ENCODE measurements at places on chromosomes 7 and 10.

- DNase-seq = no peak
Measured at GRCh38 chr10:32159264-32159663, 103.0 kb upstream of the KIF5B start.

DNA sequence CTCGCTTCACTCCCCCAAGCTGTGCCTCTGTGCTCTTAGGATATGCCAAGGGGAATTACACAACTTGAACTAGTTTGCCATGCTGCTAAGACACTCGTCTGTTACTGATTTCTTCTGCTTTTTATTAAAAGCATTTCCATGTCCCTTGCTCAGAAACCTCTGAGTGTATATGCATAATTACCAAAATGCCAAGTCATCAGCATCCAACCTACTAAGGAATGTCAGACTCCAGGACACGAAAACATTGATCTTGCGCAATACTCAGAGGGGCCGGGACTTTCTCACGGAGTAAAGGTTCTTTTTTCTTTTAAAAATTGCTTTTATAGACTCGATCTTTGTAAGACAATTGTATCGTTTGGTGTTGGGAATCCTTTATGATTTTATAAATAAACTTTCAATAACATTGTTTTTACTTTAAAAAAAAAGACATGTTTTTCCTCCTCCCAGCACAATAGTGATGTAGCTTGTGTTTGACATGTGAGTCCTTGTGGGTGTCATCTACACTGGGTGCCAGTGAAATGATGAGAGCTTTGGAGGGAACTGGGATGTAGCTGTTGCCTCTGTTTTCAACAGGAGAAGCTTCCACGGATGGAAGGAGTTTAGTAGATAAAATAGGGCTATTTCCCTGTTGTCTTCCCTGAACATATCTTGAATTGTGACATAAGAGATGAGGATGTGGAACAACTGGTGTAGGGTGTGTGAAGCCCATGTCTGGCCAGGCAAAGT lies 43.6 kb downstream of the CNNM1 start:
- no peak for DNase-seq

DNA sequence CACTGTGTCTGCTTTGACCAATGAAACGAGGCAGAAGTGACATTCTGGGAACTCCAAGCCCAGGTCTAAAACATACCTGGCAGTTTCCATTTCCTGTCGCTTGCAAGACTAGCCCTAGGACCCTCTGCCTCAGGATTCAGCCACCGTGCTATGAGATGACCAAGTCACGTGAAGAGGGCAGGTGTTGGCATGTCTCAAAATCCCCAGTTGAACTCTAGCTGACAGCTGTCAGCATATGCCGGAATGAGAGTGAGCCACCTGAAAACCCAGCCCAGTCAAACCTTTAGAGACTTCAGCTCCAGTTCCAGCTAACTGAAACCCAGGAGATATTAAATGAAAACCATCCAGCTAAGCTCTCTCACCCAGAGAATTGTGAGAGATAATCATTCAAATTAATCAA lies 89.9 kb upstream of the PPP1R3A start:
- no peak for DNase-seq

- DNase-seq = no peak
Measured at GRCh38 chr10:109475711-109476421, 447.4 kb downstream of the XPNPEP1 start.

DNA sequence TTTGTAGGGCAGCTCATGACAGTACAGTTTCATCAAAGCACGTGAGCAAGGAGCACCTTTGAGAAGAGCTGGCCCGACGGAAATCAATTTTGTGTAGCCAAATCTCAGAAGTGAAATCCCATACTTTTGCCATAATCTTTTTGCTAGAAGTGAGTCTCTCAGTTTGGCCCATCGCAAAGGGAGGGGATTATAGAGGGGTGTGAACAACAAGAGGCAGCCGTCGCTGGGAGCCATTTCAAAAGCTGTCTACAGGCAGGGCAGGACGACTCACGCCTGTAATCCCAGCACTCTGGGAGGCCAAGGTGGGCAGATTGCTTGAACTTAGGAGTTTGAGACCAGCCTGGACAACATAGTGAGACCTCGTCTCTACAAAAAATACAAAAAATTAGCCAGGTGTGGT lies 599.8 kb downstream of the GALNT17 start:
- DNase-seq = no peak

GRCh38 chr7:157873664-157874063 lies 536.9 kb downstream of the DNAJB6 start:
- DNase-seq = no peak

DNA sequence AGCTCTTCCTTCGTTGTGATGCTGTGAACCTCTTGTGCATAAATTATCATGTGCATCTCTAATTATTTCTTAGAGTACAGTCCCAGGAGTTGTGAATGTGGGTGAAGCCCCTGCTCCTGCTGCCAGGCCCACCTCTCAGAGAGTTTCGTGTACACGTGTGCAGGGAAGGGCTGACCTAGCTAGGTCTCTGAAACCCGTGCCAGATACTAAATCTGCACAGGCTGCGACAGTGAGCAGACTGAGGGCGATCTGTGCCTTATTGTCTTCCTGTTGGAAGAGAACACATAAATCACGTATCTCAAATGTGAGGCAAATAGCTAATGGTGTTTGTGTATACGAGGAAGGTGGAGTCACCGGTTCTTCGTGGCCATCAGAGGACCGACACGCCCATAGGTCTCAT lies 71.8 kb upstream of the DNAJB6 start:
- DNase-seq = no peak

DNA sequence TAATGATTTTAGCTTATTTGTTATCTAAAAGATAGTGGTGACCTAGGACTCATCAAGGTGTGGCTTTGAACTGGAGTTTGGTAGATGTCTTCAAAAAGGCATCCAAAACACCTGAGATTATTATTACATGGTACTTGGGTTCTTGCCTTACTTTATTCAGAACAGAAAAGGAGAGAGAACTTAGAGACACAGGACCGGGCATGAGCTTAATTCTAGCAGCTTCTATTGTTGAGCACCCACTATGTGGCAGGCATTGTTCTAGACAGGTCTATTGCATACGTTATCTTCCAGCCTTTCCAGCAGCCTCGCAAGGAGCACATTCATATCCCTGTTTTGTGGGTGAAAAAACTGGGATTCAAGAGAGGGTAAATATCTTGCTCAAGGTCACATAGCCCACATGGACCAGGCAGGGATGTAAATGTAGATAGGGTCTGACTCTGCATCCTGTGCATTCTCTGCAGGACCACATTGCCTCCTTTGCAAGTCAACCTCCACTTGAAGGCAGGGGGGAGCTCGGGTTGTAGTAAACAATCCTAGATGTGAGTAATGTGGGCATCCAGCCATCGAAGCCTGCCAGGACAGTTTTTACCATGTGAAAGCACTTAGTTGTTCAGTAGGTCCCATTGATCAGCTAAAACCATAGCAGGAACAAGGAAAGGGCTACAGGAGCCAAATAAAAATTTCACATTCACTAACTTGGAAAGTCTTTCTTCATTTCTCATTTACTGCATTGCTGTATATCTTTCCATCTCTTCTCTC lies 551.4 kb downstream of the LRMDA start:
- DNase-seq = no peak

DNA sequence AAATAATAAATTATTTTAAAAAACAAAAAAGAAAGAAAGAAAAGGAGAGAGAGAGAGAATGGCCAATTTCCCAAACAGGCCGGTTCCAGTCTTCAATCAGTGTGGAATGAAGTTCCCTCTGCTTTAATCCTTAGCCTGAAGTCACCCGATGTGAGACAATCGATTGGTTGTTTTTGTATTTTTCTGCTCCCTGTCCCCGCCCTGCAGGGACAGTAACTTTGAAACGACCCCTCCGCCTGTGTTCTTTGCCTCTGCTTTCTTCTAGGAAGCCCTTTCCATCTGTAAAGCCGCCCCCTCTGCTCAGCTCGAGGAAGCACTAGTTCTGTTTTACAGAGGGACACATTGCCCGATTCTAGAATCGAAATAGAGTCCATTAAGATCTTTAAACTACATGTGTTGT lies 33.4 kb downstream of the FOXL3 start:
- DNase-seq = no peak

DNA sequence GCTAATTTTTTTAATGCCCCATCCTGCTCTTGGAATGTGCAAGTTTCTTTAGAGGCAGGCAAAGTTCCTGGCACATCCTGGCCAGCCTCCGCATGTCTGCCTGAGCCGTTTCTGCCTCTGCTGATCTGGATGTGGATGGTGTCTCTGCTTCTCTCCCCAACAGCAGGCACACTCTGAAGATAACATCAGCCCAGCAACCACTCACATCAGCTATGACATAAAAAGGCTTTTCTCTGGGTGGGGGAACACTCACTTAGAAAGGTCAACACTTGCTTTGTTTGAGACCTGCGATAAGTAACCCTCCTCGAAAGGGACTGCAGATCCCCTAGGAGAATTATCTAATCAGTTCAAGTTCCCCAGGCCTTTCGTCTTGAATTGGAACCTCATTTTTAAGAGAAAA lies 142.9 kb downstream of the FGFR2 start:
- no peak for DNase-seq

DNA sequence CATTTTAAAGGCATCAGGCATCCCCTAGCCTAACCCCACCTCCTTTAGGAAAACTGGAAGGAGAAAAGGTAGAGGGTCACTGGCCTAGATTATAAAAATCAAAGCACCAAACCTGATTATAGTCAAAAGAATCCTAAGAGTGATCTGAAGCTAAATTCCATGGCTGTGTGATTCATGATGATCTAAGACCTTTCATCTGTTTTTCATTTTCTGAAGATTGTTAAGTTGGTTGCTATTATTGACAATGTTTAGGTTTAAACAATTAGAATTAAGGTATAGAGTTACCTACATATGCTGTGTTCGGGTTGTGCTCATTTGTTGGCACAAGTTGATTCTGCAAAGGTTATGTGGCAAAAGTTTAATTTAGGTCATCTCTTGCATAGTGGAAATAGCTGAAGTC lies 148.7 kb downstream of the BICC1 start:
- DNase-seq = no peak

DNA sequence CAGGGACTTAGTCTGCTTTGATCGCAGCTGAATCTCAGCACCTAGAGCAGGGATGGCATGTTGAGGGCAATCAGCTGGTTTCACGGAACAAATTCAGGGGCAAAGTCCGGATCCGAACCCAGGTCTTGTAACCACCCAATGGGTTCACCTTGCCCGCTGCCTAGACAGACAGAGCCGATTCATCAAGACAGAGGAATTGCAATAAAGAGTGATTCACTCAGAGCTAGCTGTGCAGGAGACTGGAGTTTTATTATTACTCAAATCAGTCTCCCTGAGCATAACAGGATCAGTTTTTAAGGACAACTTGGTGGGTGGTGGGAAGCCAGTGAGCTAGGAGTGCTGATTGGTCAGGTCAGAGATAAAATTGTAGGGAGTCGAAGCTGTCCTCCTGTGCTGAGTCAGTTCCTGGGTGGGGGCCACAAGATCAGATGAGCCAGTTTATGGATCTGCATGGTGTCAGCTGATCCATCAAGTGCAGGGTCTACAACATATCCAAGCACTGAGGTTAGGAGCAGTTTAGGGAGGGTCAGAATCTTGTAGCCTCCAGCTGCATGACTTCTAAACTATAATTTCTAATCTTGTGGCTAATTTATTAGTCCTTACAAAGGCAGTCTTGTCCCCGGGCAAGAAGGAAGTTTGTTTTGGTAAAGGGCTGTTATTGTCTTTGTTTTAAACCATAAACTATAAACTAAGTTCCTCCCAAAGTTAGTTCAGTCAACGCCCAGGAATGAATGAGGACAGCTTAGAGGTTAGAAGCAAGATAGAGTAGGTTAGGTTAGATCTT lies 43.5 kb upstream of the CHST3 start:
- DNase-seq = no peak

DNA sequence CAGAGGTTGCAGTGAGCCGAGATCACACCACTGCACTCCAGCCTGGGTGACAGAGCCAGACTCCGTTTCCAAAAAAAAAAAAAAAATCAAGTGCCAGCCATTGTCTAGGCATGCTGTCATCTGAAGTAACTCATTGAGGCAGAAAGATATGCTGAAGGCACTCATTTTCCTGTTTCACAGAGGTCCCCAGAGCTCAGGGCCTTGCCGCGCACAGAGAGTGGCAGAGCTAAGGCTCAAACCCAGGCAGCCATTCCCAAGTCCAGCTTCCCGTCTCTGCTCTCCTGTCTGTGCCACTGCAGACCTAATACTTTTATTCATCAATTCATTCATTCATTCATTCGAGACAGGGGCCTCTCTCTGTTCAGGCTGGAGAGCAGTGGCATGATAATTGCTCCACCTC lies 3.5 kb downstream of the GRIFIN start:
- no peak for DNase-seq

GRCh38 chr7:94874036-94874785 lies 33.2 kb upstream of the PPP1R9A start:
- no peak for DNase-seq

DNA sequence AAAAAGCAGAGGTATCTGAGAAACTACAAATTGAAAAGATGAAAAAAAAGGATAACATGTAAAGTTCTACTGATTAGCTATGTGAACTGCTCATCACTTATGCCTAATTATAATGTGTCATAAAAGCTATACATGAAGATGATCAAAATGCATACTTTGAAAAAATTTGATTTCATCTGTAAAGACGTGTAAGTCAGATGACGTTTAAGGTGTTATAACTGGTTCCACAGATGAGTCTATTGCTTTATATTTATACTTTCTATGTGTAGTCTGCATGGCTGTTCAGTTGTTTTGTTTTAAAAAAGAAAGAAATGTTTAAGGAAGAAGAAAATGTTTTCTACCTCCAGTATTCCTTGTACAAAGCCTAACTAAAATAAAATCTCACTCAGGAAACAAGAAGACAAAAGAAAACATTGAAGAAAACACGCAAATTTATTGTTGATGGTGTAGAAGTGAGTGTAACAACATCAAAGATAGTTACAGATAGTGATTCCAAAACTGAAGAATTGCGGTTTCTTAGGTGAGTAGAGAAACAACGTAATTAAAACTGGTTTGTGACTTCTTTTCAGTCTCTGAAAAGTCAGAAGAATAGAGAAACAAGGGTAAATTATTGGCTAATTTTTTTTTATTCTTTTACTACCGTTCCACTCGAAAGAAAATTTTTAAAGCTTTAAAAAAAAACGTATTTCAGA lies 38.4 kb downstream of the SLK start:
- no peak for DNase-seq

DNA sequence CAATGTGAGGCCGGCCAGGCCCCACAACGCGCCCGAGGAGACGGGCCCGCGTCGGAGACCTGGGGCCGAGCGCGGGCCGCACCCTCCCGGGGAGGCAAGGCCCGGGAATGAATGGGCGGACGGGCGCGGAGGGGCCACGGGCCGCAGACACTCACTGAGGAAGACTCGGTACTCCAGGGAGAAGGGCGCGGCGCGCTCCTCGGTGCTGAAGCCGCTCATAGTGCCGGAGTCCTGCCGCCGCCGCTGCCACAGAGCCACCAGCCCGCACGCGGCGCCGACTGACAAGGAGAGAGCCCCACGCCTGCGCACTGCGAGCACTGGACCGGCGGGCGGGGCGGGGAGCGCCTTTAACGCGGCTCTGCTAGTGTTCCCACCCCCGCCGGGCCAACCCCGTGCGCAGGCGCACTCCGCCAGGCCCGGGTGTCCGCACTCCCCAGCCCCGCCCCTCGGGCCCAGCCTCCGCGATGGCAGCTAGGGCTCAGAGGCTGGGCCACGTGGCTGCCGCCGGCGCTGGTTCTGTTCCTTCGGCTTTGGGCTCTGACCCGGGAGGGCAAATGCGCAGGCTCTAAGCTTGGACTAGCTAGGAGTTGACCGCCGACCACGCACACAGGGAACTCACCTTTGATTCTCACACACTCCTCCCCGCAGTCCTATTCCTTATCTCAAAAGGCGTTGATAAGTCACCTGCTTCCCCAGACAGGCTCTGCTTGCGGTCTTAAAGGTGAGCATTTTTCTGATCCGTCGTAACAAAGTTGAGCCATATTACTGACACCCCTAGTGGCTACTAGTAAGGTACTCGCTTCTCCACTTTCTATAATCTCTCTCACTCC lies at the start of gene PPA1:
Gene PPA1 (minus strand): TSS at position 321 of the 830 bp plus-strand sequence. CDS start 102 bp downstream, at position 219.
- peak; percentile 99 for DNase-seq

- DNase-seq = no peak
Measured at GRCh38 chr10:52752261-52752660, 20.3 kb downstream of the MBL2 start.

All from stimulated activated CD4-positive, alpha-beta T cell treated with anti-CD3 and anti-CD28 coated beads, TNF-alpha, amount 100 ng/mL, for 48 hours (primary cell).